Smooth muscle cell of trachea (primary cell): ENCODE measurements at places on chromosomes 16 and 17. TPM values are rescaled to one million over a fixed set of nuclear protein-coding genes. Genes with fewer than 3 reads are reported as not detected.

The PRAC2 gene
- total RNA-seq: not detected in 2 replicates

The HBA2 gene
- total RNA-seq: 0.44 and 0.83 TPM in 2 replicates

The TK2 gene
- total RNA-seq: 54.0 and 69.5 TPM in 2 replicates

The CD300A gene
- 0.50 TPM in 1 of 2 replicates, not detected in the other for total RNA-seq

The PROCA1 gene
- total RNA-seq: 1.9 and 3.1 TPM in 2 replicates

The CA4 gene
- total RNA-seq: not detected in 2 replicates

The NAGPA gene
- 33.2 and 42.2 TPM in 2 replicates for total RNA-seq

The MYH1 gene
- total RNA-seq: not detected in 2 replicates

The KCNJ16 gene
- under 0.01 TPM in 1 of 2 replicates, not detected in the other for total RNA-seq
